ENCODE measurements at places on chromosomes 2 and 18.

GRCh38 chr18:49081511-49082155 is 130.9 kb upstream of the SMAD7 start:
- DNase-seq: no peak

- DNase-seq: no peak
These were observed 41.6 kb downstream of the DHRS9 start for GRCh38 chr2:169110916-169111315.

DNA sequence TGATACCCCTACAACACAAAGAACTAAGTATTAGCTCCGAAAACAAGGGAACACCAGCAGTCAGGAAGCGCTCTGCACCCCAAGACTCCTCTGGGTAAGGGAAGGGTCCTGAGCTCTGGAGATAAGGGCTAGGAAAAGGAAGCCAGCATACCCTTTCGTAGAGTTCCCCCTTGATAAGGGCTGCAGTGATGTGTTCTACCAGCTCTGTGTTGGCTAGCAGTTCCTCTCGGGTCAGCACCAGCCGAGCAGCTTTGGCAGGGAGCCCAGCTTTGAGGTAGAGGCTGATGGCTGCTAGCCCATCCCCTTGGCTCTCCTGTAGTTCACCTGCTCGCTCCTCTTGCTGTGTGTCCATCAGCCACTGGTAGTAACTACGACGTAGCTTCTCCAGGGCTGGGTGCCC is 18.9 kb downstream of the KRTCAP3 start:
- DNase-seq: no peak

DNA sequence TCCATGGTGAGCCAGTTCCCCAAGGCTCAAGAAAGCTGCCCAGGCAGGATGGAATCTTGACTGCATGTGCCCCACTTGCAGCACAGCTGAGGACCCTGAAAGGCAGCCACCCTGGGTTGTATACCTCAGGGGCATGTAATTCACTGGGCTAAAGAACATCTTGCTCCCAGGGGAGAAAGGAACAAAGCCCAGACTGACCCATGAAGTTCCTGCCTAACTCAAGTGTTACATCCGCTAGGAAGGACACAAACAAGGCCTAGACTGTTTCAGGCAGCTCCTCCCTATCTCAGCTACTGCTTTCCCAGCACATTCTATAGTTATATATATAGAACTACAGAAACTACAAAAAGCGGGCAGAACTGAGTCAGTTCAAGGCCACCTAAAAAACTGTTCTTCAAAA is 69.0 kb downstream of the RBM43 start:
- no peak for DNase-seq

GRCh38 chr2:157880927-157881326 is 4.8 kb upstream of the ACVR1 start:
- DNase-seq: no peak

DNA sequence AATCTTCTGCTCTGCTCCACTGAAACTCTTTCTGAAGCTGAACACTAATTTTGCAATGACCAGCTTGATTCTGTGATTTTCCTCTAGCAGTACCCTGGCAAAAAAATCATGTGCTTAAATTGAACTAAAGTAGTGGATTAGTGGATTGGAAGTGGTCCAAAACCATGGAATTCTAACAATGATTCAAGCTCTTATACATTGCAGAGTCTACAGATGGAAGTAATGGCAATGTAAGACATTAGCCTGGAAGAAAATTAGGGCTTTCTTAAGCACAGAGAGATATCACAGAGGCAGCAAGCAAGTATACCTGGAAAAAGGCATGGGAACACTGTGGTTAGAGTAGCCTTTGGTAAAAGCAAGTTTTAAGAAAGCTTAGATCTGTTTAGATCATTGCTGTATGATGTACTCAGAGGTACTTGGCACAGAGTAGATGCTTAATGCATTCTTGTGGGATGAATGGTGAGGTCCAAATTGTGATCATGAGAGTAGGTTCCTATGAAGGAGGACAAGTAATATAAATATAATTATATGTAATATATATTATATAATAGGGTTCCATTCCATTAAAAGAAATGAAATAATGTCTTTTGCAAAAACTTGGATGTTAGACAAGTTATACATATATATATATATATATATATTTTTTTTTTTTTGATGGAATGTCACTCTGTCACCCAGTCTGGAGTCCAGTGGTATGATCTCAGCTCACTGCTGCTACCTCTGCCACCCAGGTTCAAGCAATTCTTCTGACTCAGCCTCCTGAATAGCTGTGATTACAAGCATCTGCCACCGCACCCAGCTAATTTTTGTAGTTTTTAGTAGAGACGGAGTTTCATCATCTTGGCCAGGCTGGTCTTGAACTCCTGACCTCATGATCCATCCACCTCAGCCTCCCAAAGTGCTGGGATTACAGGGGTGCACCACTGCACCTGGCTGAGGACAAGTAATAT is 172.2 kb upstream of the SCN7A start:
- DNase-seq: no peak

DNA sequence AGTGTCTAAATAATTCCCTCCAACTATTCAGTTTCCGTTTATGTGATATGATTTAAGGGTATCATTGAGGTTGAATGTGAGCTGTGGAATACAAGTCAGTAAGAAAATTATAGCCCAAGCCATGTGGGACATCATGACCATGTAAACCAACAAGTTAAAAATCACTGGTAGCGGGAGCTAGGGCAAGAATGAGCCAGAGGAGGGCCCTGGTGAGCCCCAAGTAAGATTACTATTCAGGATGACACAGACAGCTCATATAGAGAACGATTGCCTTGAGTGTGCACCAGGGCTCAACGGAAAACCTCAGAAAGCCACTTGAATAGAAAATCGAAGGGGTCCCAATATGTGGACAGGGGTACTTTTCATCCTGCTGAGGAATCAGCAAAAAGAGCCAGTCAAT is 87.8 kb upstream of the RBMS1 start:
- no peak for DNase-seq

GRCh38 chr18:21051620-21052019 is 60.0 kb downstream of the ROCK1 start:
- DNase-seq: no peak

DNA sequence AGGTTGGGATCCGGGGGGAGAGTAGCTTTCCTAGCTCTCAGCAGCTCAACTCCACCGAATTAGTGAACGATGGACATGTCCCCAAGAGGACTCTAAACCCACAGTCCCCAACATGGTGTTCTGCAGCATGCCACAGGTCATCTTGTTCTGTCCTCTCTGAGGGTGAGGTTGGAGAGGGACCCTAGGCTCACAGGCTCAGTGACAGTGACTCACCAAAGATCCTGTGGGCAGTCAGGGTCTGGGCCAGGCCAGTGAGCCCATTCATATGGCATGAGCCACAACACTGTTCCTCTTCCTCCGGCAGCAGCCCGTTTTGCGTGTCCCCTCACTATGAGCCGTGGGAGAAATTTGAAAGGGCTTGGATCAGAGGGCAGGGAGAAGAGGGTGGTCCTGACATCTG is 2.8 kb upstream of the SLC20A1 start:
- no peak for DNase-seq

- no peak for DNase-seq
These were observed 30.2 kb downstream of the NRP2 start for GRCh38 chr2:205712508-205712907.

DNA sequence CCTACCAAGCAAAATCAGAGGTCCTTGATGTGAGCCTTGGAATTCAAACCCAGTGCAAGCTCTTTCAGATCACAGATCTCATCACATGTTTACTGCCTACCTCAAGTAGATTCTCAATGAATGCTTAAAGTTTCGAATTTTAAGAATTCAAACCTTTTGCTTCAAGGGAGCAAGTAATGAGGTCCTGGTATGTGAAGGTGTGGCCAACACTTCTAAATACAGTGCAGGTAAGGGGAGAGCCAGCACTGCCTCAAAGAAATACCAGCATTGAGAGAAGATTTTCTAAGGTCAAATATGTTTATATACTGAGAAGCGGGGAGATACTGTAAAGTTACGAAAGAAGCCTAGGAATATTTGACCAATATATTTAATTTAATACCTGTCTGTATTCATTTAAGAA is 19.7 kb upstream of the RNF152 start:
- DNase-seq: no peak

GRCh38 chr2:20172273-20173055 is 52.5 kb downstream of the SDC1 start:
- no peak for DNase-seq

- no peak for DNase-seq
These were observed 427.7 kb downstream of the CDH2 start for GRCh38 chr18:27749194-27749593.

DNA sequence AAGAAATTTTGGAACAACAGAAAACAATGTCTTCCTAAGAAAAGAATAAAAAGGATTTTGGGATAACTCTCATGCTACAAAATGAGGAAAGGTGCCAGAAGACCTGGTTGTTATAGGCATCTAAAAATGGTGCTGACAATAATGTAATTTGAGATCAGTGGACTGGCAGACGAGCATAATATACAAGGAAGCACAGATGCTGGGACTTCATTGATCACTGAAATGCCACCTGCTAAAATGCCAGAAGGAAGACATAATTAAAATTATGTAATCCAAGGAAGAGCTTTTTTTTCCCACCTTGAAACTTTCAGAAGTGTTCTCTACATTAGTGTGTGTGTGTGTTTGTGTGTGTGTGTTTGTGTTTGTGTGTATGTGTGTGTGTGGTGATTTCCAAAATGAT is 535.9 kb downstream of the XIRP2 start:
- no peak for DNase-seq

GRCh38 chr18:55839343-55839742 is 251.4 kb upstream of the TCF4 start:
- DNase-seq: no peak

- no peak for DNase-seq
These were observed 132.9 kb upstream of the HDAC4 start for GRCh38 chr2:239533569-239534316.

DNA sequence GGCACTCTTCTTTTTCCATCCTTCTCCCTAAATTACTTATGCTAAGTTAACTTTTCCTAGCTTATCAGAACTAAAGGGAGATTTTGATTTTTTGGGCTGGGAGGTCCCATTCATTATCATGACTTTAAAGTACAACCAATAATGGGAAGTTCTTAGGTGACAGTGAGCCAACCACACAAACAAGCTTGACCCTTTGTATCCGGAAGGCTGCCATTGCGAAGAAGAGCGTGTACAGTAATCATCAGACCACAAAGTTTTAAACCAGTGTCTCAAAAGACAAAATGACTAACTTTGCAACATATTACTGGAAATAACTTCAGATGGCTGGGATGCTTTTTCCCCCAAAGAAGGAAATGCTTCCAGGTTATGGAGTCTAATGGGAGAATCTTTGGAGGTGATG is 298.1 kb downstream of the TGIF1 start:
- no peak for DNase-seq

- DNase-seq: no peak
These were observed 337.3 kb downstream of the OSR1 start for GRCh38 chr2:19021100-19021476.

GRCh38 chr2:109031476-109032228 is 42.6 kb upstream of the EDAR start:
- DNase-seq: peak; percentile 62

- DNase-seq: no peak
These were observed 24.9 kb upstream of the RPIA start for GRCh38 chr2:88666576-88666975.

GRCh38 chr2:1738163-1738562 is 6.2 kb downstream of the PXDN start:
- DNase-seq: no peak

GRCh38 chr2:54672590-54673456 is 50.6 kb upstream of the EML6 start:
- no peak for DNase-seq

- no peak for DNase-seq
These were observed 413.7 kb upstream of the RGPD4 start for GRCh38 chr2:107412981-107413380.

GRCh38 chr18:48879008-48879431 is 71.7 kb downstream of the SMAD7 start:
- no peak for DNase-seq

GRCh38 chr2:172555522-172556283 is at the start of gene PDK1:
Gene PDK1, plus strand, starts transcription at chr2:172556090. Its CDS starts 61 bp downstream, at chr2:172556151.
- peak; percentile 92 for DNase-seq

- DNase-seq: no peak
These were observed 20.3 kb upstream of the KIDINS220 start for GRCh38 chr2:8857709-8858108.

DNA sequence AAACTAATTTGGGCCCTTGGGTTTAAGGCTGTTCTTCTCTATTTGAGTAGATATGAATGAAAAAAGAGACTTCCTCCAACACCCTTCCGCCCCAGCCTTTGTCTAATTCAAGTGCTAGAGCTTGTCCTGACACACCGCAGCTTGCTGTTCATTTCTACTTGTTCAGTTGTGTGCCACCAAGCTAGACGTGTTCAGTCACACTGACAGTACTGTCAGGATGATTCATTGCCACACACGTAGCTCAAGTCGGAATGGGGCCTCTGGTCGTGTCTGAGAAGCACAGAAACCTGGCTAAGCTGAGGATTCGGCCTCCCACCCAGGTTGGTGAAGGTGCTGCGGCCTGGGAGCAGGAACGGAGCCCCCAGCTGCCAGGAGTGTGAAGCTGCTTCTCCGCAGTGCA is 45.6 kb upstream of the INHBB start:
- DNase-seq: no peak

DNA sequence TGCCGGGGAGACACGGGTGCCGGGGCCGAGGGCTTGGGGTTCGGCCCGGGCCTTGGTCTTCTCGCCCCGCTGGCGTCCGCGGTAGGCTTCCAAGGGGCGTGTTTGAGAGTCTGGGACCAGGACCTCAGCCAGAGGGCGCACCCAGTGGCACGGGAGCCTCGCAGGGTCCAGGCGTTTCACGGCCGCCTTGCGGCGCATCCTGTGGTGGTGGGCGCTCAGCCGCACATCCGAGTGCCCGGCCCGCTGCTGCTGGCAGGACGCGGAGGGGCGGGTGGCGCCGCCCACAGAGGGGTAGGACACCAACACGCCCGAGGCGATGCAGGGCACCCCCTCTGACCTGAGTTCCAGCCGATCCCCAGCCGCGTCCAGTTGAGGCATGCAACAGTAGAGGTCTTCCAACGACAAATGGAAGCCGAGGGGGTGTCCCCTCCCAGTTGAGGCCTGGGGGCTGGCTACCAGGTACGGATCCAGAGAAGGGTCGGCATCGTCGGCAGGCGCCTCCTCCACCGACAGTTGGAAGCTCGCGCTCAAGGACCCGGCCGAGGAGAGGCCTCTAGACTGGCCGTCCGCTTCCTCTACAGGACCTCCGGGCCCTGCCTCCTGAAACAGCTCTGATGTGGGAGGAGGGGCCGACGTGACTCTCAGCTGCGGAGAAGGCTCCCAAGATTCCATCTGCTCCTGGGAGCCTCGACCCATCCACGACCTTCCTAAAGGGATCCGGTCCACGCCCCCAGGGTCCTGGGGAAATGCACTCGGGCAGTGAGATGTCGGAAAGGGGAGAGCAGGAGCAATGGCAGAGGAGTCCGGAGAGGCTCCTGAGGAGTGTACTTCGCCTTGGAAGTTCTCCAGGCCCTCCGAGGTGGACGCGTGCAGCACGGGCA is 6.3 kb downstream of the C2orf81 start:
- no peak for DNase-seq

DNA sequence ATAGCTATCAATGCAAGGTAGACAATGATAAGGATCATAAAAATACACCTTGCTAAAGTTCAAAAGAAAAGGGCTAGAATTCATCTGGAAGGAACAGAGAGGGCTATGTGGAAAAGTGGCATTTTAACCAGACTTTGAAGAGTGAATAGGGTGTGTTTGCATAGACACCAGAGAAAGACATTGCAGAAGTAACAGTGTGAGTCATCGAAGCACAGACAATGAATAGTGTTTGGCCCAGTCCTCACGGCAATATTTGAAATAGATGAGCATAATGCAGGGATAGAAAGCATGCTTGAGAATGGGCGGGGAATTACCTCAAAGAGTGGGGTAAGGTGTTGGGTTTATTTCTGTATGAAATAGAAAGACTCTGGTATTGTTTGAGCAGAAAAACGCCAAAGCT is 24.2 kb downstream of the MYT1L start:
- DNase-seq: no peak
